ENCODE measurements at places on chromosomes 4 and X.

GRCh38 chrX:106894978-106895452 is 8.1 kb downstream of the RIPPLY1 start:
- no peak for DNase-seq

- DNase-seq, result no peak
These were observed 1392.7 kb upstream of the IGFBP7 start for GRCh38 chr4:58502839-58503238.

DNA sequence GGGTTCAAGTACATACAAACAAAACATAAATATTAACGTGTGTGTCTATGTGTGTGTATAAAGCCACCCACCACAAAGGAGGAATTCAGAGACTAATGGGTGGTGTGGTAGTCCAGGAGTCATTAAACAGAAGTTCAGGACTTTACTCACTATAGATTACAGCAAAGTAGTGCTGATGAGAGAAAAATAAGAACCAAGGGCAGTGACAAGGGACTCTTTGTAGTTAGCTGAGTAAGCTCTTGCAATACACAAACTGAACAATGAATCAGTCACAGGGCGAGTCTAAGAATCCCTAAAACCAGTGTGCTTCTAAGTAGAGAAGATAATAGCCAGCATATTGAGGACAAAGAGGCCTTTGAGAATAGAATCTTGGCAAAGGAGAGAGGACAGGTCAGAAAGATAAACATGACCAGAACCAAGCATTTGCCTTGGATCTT is 232.4 kb downstream of the PPP3CA start:
- no peak for DNase-seq

GRCh38 chr4:156958276-156959074 is 13.1 kb downstream of the PDGFC start:
- DNase-seq, result no peak

DNA sequence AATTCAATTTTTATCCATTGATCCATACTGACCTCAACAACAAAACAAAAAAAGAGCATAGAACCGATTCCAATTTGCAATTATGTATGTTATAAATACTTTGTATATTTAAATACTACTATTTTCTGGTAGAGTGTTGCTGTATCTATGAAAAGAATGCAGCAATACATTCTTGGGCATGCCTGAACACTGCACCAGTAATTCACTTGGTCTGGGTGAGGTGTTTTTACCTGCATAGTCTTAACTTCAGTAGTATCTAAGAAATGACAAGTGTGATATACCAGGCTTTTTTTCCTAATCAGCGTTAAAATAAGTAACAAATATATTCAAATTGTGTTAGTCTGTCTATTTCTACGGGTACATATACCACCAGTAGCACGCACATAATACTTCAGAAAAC is 120.2 kb downstream of the KLHL13 start:
- DNase-seq, result no peak

DNA sequence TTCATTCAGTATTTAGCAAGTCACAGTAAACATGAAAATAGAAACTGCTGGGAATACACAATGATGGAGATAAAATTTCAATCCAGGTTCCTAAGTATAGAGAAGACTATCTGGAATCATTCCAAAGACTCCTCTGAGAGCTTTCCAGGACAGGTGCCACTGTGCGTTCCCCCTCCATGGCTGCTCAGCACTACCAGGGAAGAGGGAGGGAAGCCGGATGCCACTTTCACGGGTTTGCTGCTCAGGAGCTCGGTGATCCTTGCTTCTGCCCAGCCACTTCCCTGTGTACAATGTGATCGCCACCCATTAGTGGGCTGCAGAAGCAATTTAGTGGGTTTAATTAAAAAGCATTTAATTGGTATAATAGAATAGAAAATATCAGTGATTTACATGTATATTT is 94.5 kb downstream of the FNIP2 start:
- DNase-seq, result no peak

- DNase-seq, result no peak
These were observed 21.3 kb upstream of the SULT1E1 start for GRCh38 chr4:69881173-69881773.

DNA sequence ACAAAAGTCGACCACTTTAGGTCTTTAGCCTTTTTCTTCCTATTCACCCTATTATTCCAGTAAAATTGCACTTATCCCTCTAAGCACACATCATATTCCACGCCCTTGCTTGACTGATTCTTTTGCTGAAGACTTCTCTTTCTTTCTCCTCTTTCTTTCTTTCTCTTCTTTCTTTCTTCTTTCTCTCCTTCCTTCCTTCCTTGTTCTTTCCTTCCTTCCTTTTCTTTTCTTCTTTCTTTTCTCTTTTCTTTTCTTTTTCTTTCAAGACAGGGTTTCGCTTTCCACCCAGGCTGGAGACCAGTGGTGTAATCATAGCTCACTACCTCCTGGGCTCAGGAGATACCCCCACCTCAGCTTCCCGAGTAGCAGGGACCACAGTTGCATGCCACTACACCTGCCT is 61.9 kb downstream of the RASGEF1B start:
- no peak for DNase-seq

GRCh38 chr4:150849016-150849415 is 166.1 kb downstream of the LRBA start:
- no peak for DNase-seq

DNA sequence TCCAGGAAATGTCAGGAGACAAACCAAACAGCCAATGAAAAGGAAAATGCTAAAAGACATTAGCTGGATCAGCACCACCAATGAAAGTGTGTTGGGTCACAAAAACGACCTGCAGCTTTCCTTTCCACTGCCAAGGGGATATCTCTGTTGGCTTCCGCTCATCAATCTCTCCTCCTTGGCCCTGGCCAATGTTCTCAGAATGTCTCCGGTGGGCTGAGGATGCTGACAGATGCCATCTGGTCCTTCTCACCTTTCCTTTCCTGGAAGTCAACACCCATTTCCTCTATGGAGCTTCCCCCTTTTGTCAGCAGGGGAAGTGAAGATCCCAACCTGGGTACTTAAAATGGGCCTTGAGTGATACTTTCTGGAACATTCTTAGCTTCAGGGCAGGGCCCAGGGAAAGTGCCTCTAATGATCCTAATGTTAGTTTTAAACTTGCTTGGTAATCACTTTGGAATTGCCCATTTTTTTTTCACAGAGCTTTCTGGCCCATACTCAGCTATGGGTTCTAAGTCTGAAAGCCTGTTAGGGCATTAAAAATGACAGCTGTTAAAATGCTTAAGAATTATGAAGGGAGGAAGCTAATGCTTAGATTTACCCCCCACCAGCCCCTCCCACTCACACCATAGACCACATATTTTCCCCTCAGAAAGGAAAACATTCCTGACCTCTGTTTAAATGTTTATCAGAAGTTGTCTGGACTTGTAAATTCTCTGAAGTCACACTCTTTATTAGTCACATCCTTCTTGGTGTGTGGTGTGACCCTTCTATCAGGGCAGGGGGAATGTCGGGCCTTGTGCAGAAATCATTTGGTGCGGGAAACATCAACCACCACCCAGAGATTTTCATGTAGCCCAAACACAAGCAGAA is 29.2 kb downstream of the IGFBP7 start:
- DNase-seq, result no peak

GRCh38 chr4:48639807-48640206 is 140.3 kb downstream of the FRYL start:
- no peak for DNase-seq

GRCh38 chrX:71532753-71533425 is at the start of gene OGT:
TSS of gene OGT (plus strand) at chrX:71533104. CDS start at chrX:71533300, 196 bp downstream.
- peak; percentile 89 for DNase-seq

GRCh38 chr4:8269535-8270417 is at the start of gene HTRA3:
TSS of gene HTRA3 (plus strand) at chr4:8269754. CDS start at chr4:8269969, 215 bp downstream.
- DNase-seq, result no peak

GRCh38 chr4:149794352-149794751 is 21.3 kb downstream of the IQCM start:
- DNase-seq, result no peak

DNA sequence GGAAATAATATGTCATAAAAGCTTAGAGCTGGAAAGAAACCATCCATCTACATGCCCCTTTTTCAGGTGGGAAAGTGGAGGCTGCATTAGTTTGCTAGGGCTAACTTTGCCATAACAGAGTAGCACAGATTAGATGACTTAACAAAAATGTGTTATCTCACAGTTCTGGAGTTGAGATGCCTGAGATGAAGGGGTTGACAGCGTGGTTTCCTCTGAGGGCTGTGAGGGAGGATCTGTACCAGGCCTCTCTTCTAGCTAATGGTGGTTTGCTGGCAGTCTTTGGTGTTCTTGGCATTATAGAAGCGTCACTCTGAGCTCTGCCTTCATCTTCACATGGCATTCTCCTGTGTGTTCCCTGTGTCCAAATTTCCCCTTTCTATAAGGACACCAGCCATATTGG is 2.4 kb downstream of the CHRNA9 start:
- DNase-seq, result no peak

DNA sequence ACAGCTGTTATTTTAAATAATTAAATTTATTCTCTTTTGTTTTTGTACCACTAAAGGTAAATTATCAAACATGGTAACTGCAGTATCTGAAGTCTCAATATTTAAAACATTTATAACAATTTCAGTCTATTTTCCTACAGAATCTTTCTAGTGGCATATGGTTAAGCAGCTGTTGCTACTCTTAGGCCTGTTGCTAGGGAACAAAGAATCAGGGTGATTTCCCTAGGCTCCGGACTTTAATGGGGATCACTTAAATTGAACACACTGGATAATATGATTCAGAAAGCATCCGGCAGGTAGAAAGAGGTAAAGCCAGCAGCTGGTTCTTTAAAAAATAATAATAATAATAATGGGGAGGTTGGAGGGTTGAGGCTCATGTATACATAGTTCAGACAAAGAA is 17.6 kb downstream of the FBXO8 start:
- DNase-seq, result no peak

GRCh38 chrX:25068340-25068739 is 52.6 kb upstream of the ARX start:
- no peak for DNase-seq

GRCh38 chrX:70262952-70263567 is 3.1 kb upstream of the P2RY4 start:
- no peak for DNase-seq

GRCh38 chr4:17166954-17167353 is 268.5 kb upstream of the LDB2 start:
- no peak for DNase-seq

DNA sequence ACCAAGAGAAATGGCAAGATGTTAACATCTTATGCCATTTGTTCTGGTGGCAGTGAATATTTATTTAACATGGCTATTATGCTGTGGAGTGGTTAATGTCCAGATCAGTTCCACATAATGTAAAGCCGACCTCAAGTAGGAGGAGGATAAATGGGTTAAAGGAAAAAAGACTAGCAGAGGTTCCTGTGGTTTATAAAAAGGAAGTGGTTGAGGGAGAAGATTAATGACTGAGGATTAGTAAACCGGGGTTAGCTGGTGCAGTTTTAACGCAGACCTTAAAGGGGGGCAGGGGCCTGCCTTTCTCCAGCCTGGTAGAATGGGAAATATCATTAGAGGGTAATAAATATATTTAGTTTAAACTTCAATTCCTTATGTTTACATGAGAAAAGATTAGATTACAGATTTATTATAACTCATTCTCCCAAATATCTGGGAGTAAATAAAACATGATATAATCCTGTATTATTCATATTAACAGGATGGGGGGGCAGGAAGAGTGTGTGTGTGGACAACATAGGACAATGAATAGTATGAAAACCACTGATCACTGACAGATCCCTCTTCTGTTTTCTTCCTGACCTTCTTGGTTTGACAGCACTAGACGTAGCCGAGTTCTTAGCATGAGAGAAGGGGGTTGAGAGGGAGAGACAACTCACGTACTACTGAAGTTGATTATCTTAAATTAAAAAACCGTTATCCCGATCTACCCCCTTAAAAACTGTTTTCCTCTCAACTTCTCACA is 124.1 kb upstream of the LIMCH1 start:
- DNase-seq, result no peak

DNA sequence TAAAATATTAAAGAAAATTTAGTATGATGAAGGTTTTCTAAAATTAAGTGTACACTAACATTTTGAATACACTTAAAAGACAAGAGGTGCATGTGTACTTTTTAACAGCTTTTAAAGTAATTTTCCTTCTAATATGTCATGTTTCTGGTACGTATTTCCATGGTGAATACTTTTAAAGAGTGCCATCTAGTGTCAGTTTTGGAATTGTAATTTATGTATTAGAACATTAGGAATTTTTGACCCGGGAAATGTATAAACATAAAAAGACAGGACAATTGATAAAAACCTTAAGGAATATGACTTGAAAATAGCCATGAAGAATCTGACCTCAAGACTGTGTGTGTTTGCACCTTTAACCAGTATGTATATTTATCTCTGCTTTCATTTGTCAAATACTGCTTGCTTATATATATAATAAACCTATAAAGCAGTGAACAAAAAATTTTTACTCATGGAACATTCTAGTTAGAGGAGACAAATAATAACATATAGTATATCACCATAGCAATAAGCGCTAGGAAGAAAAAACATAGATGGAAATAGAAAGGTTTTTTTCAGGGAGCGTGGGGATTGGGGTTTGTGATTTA is 7.2 kb downstream of the GSTCD start:
- DNase-seq, result no peak

GRCh38 chrX:136794080-136794479 is 13.3 kb upstream of the ARHGEF6 start:
- no peak for DNase-seq

- no peak for DNase-seq
These were observed 5.7 kb upstream of the CXXC4 start for GRCh38 chr4:104500442-104500841.

GRCh38 chrX:10501611-10502010 is 118.8 kb downstream of the MID1 start:
- no peak for DNase-seq

GRCh38 chr4:76697129-76697803 is 200.7 kb downstream of the SOWAHB start:
- no peak for DNase-seq

- no peak for DNase-seq
These were observed 1539.0 kb upstream of the IGFBP7 start for GRCh38 chr4:58649226-58649625.

GRCh38 chr4:57190601-57191481 is 80.7 kb upstream of the IGFBP7 start:
- no peak for DNase-seq
